GM06990 (cell line): ENCODE measurements at places on chromosomes 7 and 10.

GRCh38 chr10:52348037-52348564 lies 34.0 kb downstream of the DKK1 start:
- DNase-seq, result no peak

GRCh38 chr10:71031026-71031425 lies 142.7 kb upstream of the PCBD1 start:
- DNase-seq, result no peak

DNA sequence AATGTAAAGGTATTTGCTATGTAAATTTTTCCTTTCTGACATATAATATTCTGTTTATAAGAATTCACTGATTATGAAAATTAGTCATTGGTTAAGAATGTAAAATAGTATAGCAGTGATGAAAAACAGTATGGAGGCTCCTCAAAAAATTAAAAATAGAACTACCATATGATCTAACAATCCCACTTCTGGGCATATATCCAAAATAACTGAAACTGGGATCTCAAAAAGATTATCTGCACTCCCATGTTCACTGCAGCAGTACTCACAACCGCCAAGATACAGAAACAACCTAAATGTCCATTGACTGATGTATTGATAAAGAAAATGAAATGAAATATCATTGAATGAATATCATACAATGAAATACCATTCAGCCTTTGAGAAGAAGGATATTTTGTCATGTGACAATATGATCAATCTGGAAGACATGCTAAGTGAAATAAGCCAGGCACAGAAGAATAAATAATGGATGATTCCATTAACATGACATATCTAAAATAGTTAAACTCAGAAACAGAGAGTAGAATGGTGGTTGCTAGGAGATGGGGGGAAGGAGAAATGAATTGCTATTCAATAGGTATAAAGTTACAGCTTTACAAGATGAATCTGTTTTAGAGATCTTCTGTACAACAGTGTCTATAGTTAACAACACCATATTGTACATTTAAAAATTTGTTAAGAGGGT lies 14.0 kb downstream of the C10orf88 start:
- no peak for DNase-seq

- DNase-seq, result no peak
Measured at GRCh38 chr7:151243408-151244195, 4.9 kb downstream of the SMARCD3 start.
